NCI-H2081 (cell line): ENCODE measurements at places on chromosomes 1 and 21.

- DNase-seq: no peak
These were observed 51.4 kb upstream of the COL6A2 start for GRCh38 chr21:46046471-46046870.

- DNase-seq: no peak
These were observed 5.4 kb upstream of the DISP3 start for GRCh38 chr1:11473491-11474034.

DNA sequence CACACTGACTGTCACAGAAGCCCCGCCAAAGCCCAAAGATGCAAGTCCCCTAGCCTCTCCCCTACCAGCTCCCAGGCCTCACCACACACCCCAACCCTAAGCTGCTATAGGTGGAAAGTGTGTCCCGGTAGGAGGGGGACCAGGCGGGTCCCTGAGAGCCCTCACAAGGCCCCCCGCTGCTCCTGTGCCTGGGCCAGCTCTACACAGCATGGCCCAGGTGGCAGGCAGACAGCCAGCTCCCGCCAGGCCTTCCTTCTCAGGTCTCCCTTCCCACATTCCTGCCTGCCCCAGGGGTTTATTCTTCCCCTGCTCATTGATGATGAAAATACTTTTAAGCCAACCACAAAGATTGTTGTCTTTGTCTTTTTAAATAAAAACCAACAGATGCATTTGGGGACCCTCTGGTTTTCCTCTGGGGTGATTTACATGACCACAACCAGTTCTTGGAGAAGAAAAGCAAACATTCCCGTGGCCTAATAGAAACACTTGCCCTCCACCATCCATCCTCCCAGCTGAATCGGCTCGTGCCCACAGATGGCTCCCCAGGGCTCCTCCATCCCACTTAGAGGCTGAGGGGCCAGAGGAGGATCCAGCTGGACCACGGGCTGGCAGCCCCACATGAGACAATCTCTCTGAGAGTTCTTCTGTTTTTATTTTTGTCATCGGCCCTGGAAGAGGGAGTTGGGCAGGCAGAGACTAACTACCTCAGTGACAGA is 93.1 kb downstream of the DMRTB1 start:
- peak; percentile 19 for DNase-seq

DNA sequence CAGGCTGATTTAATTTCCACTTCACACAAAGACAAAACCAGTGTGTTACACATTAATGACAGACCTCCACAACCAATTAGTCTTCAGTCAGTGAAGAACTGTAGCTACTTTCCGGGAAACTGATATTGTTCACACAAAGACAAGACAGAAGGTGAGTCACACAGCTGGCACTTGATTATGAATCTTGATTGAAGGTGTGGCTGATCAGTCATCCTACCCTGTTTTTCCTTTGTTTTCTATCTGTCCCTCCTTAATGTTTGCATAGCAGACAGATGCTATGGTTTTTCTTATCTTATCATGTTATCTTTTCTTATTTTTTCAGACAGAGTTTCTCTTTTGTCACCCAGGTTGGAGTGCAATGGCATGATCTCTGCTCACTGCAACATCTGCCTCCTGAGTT is 185.1 kb upstream of the GREM2 start:
- no peak for DNase-seq

DNA sequence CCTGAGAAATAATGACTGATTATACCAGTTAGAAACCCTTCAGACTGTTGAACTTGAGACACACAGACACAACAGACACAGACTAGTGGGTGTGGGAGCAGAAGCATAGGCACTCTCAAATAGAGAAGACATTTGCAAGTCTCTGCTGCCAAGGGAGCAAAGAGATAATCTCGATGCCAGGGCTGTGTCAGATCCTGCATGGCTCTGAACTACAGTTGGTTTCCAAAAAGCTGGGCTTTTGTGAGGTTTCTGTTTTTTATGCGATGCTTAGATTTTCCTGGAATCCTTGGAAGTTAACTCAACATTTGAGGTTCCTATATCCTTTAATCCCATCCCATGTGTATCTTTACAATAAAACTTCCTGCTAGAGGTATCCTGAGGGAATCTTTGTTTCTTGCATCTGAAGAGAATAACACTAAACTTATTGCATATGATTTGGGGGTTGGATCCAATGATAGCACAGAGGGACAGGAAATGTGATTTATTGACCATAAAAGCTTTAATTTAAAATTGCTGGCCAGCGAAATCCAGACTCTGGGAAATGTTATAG is 236.4 kb downstream of the SPATA17 start:
- DNase-seq: no peak

- DNase-seq: no peak
These were observed 55.2 kb upstream of the WDR26 start for GRCh38 chr1:224489534-224490365.

DNA sequence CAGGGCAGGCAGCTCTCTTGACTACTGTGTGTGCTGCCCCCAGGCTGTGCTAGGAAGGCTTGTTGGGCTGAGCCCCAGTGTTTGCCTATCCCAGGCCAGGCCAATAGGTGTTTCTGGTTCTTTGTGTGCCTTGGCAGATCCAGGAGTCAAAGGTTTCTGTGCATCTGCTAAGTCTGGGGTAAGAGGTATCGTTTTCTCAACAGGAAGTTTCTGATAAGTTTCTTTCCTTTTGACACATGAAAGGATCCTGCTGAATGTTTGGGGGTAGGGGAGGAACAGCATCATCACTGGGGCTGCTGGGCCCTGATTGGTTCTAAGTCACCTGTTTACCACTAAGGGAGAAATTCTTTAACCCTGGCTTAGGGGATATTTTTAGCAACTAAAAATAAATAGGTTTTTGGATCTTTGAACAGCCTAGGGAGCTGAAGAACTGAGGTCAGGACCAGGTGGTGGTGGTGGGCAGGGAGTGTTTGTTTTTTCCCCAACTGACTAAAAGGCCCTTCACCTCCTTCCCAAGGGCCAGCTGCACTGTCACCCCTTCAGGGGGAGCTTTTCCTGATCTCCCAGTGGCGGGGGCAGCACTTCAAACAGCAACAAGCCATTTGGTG is 85.1 kb downstream of the KCNN3 start:
- no peak for DNase-seq

- DNase-seq: no peak
These were observed 106.1 kb downstream of the APP start for GRCh38 chr21:26064506-26064905.

GRCh38 chr1:110615548-110616130 is 9.5 kb upstream of the KCNA2 start:
- peak; percentile 67 for DNase-seq

DNA sequence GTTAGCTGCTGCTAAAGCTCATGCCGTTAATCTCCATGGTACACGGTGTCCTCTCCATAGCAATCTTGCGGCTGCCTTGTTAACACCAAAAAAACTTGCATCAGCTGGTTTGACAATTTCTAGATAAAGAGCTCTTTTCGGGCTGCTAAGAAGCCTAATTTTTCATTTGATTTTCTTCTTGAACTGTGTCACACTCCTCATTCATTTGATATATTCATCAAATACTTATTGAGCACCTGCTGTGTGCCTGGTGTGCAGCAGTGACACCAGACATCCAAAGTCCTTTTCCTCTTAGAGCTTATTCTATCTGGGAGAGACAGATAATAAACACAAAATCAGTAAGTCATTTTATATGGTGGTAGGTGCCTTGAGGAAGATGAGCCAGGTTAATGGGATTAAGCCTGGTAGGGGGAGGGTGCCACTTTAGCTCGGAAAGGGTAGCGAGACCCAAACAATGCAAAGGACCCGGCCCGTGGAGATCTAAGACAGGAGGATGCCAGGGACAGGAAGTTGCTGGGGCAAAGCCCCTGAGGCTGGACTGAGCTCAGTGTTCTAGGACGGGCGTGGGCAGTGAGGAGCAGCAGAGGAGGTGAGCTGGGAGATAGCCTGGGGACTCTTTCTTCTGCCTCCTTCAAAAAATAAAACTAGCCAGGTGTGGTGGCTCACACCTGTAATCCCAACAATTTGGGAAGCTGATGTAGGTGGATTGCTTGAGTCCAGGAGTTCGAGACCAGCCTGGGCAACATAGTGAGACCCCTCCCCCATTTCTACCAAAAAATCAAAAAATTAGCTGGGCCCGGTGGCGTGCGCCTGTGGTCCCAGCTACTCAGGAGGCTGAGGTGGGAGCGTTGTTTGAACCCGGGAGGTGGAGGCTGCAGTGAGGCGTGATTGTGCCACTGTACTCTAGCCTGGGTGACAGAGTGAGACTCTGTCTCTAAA is 50.7 kb upstream of the LGALS8 start:
- no peak for DNase-seq

GRCh38 chr1:203504400-203505250 is 10.7 kb downstream of the OPTC start:
- DNase-seq: peak; percentile 92

DNA sequence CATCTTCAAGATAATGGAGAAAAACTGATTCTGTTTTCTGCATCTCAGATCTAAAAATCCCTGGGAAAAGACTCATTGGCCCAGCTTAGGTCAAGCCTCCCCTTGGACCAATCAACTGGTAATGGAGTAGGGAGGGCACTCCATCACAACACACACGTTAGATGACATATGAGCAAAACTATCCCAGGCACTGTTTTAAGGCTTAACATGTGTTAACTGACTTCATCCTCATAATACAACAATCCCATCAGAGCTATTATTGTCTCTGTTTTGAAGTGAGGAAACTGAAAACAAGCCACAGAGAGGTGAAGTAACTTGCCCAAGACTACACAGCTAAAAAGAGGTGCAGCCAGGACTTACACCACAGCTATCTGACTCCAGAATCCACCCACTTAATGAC is 14.7 kb upstream of the CITED4 start:
- no peak for DNase-seq

- DNase-seq: no peak
These were observed 101.2 kb downstream of the INTS7 start for GRCh38 chr1:211933946-211934714.

GRCh38 chr1:242525360-242525722 is 844 bp upstream of the PLD5 start:
- DNase-seq: no peak

GRCh38 chr1:187504779-187505178 is 676.0 kb downstream of the PLA2G4A start:
- DNase-seq: no peak

- DNase-seq: peak; percentile 62
These were observed 62.9 kb downstream of the RIPK4 start for GRCh38 chr21:41703857-41704501.

DNA sequence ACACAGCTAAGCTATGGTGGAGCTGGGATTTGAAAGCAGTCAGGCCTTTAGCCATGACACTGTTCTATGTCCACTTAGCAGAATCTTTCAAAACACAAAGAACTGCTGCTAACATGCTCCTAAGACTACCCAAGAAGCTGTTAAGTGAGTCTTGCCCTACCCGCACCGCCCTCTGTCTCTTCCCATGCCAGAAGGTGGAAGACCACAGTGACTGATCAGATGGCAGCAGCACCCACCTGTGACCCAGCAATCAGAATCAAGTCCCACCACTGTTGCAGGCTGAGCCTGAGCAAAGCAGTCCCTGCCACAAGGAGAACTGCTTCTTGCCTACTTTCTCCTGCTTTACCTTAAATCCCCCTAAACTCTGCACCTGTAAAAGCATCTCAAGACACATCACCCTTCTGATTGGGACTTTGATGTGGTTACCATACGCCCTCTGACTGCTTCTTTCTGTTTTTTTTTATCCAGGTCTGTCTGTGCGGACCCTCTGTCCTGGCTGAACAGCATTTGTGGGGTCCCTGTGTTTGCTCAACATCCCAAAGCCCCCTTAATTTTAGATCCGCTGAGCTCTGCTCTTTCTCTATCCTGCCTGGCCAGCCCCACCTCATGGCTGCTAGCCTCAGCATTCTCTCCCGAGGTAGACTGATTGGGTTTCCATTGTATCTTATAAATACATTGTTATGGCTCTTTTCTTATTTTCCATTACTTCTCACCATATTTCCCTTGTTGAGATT is 16.0 kb downstream of the IRF2BP2 start:
- DNase-seq: no peak

DNA sequence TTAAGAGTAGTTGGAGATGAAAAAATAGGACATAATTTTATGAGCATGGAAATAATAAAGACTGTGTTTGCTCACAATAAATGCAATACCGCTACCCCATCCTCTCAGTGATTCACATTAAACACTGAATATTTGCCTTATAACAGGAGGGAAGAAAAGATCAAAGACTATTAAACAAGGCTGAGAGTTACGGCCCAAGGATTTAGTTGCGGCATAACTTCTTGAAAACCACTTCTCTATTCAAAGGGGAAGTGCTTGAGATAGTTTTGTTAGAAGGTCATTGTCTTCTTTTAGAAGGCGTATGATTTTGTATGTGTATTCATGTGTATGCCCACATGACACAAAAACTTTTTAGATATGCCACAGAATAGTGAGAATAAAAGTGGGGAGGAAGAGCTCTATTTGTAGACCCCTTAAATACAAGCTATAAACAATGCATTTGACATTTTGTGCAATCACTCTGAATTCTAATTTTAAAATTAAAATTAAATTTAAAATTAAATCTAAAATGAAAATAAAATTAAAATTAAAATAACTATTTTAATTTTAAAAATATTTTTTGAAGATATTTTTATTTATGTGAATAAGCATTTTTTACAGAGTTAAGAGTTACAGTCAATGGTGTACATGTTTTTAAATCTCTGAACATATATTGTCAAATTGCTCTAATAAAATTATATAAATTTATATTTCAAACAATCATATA is 986.6 kb upstream of the ADAMTS5 start:
- DNase-seq: no peak

DNA sequence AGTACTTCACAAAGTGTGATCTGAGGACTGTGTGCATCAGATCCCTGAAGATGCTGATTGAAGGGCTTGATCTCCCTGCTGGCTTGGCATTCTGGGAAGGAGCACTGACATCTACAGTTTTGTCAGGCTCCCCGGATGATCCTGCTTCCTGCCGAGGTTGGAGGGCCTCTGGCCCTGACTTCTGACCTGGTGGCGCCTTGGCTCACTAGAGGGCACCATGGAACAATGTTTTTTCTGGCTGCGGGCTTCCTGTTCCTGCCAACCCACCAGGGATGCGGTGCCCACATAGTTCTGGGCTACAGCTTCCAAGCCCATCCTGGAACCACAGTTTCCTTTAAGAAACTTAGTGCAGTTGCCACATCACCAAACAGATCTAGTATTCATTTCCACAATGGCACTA is 38.8 kb upstream of the RASAL2 start:
- no peak for DNase-seq

DNA sequence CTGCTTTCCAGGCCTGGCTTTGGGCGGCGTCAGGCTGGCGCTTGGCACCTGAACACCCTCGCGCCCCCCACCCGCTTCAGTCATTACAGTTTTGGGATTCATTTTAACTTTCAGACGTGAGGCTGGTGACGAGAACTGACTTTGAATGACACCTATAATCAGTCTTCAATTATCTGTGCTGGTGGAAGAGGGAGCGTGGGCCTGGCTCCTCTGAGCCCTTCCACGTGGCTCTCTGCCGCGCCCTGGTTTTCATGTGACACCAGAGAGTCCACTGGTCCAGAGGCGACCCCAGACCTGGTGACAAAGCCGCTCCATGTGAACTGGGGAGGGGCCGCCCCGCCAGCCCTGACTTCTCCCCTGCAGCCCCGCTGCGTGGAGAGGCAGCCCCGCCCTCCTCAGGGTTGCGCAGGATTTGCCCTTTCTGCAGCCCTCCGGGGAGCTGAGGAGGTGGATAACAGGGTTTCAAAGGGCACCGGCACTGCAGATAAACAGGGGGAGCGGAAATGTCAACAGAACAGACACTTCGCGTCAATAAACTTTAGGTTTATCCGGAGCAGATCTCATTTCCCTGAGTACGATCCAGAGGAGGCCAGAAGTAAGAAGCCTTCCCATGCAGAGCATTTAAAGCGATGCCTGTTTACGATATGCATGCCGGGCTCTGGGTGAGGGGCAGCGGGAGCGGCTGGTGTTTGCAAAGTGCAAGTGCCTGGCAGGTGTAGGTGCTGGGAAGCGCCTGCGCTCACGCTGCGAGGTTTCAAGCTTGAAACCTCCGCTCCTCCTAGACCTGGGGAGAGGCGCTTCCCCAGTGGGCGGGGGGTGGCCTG is 56.4 kb downstream of the AJAP1 start:
- DNase-seq: no peak
